NCI-H146 (cell line): ENCODE measurements at places on chromosomes 4 and X.
A peak's percentile ranks its signal among the peaks of the same experiment; 100 is the strongest.

- DNase-seq = no peak
These were observed at the start of gene PTTG2 for GRCh38 chr4:37960098-37960497. TSS of gene PTTG2 (plus strand) at chr4:37960398. CDS start at chr4:37960435, 37 bp downstream.

- DNase-seq = no peak
These were observed 20.6 kb downstream of the SH3D19 start for GRCh38 chr4:151304755-151305154.

- DNase-seq = no peak
These were observed 1.4 kb upstream of the UGT2B4 start for GRCh38 chr4:69497076-69497475.

GRCh38 chrX:67730296-67730695 is 186.5 kb downstream of the AR start:
- DNase-seq = no peak

DNA sequence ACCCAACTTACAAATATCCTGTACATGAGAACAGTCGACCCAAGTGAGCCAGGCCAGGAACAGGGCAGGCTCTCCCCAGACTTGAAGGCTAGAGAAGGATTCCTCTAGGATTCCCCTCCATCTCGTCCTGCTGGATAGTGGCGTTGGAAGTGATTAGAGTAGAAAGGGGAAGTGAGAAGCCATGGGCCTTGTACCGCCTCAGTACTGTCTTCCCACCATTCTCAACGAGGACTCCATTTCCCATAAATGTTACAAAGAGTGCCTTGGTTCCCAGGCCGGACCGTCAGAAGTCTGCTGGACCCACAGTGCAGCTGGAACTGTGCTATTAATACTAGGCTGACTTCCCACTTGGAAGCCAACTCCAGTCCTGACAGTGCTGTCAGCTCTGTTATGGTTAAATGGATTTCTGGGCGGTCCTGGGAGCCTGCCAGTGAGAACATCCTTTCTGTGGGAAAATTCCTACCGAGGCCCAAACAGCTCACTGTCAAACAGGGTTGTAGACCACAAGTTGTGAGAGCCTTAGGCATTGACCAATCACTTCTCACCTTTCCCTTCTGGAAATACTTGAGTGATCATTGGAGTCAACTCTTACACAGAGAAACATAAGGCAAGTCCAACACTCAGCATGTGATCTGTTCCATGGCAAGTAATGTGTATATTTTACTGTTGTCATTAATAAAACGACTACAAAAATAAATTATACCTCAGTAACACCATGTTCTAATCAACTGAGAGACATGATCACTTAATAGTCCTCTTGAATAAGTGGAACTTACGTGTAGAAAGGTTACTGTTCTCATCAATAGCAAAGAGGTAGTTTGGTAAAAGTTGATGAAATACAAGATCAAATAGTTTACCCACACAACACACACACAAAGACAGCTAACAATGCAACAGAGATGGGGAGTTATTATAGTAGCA is 58.4 kb downstream of the AMELX start:
- no peak for DNase-seq

DNA sequence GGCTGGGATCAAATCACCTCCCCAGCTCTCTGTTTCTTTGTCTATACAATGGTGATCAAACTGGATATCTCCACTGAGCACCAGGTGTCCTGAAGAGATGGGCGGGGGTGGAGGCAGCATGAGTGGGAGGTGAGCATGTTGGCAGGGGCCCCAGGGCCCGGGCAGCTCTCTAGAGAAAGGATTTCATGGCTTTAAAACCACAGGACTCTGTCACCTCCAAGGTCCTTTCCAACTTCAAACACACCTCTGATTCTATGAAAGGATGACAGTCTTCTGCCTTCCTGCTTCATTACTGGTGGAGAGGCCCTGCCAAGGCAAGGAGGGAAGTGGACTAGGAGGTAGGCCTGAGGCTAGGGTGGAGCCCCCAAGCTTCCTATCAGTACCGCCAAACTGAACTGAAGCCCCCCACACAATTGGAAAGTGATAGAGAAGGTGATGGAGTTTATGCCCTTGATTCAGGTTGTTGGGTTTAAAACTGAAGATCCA is 38.6 kb downstream of the TRIM2 start:
- DNase-seq = peak; percentile 10

GRCh38 chrX:148930206-148930729 is 429.9 kb downstream of the AFF2 start:
- no peak for DNase-seq

DNA sequence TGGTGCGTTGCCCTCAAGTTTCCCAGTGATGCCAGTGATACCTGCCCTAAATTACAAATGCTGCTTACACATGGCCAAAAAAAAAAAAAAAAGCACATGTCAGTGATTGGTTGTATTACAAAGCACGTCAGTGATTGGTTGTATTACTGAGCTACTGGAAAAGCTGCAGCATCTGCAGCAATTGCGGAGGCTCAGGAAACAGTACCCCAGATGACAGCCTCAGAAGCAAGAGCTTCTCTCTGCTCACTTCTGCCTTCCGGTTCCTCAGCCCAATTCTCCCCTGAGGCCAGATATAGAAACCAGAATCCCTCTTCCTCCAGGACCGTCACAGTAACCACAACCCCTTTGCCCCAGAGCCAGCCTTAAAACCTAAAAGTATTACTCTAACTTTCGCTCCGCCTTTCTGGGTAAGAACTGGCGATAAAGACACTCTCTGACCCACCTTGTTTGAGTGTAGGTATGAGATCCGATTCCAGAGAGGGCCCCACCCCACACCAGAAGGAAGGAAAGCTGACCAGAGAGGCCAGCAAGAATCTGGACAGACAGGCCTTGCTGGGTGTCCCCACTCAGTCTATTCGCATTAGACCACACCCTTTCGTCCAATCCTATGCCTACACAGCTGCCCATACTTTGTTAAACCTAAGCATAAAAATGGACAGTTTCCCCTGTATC is 85.0 kb upstream of the SORBS2 start:
- DNase-seq = no peak

DNA sequence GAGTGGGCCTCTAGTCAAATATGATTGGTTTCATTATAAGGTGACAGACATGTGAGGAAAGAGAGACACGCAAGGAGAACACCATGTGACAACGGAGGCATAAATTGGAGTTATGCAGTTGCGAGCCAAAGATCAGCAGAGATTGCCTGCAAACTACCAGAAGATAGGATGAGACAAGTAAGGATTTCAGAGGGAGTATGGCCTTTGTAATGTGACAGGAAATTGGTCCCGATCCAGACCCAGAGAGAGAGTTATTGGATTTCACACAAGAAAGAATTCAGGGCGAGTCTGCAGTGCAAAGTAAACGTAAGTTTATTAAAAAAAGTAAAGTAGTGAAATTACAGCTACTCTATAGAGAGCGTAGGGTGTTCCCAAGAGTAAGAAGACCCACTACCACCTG is 35.7 kb upstream of the NDST4 start:
- no peak for DNase-seq

GRCh38 chr4:186471441-186471840 is 83.9 kb downstream of the MTNR1A start:
- DNase-seq = no peak

- DNase-seq = no peak
These were observed 24.7 kb downstream of the RAB33A start for GRCh38 chrX:130196466-130196865.

- DNase-seq = no peak
These were observed 88.2 kb upstream of the TECRL start for GRCh38 chr4:64497491-64497890.

- peak; percentile 14 for DNase-seq
These were observed 334 bp upstream of the POU4F2 start for GRCh38 chr4:146638333-146638785.

- no peak for DNase-seq
These were observed 95.5 kb downstream of the ZNF827 start for GRCh38 chr4:145843148-145843547.

GRCh38 chrX:29471829-29472228 is 743.5 kb upstream of the MAGEB2 start:
- DNase-seq = no peak

- no peak for DNase-seq
These were observed 8.0 kb downstream of the APLN start for GRCh38 chrX:129646566-129647417.

- no peak for DNase-seq
These were observed 21.9 kb downstream of the IL15 start for GRCh38 chr4:141658309-141658708.

DNA sequence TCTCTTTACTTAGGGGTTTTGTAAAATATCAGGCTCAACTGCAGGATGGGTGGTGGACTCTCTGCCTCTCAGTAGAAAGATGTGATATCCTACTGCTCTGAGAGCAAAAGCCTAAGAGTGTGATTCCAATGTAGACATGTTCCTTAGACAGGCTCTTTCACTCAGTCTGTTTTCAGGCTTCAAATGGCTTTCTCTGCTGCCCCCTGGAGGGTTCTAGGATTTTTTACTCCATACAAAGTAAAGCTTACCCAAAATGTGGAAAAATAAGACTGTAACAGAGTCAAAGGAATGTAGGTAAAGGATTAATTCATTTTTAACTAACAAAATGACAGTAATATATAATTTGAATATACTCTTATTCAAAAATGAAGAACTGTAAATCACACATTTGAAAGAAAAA is 32.1 kb downstream of the ZGRF1 start:
- DNase-seq = peak; percentile 15

- DNase-seq = no peak
These were observed 28.9 kb downstream of the PDK3 start for GRCh38 chrX:24493740-24494581.

DNA sequence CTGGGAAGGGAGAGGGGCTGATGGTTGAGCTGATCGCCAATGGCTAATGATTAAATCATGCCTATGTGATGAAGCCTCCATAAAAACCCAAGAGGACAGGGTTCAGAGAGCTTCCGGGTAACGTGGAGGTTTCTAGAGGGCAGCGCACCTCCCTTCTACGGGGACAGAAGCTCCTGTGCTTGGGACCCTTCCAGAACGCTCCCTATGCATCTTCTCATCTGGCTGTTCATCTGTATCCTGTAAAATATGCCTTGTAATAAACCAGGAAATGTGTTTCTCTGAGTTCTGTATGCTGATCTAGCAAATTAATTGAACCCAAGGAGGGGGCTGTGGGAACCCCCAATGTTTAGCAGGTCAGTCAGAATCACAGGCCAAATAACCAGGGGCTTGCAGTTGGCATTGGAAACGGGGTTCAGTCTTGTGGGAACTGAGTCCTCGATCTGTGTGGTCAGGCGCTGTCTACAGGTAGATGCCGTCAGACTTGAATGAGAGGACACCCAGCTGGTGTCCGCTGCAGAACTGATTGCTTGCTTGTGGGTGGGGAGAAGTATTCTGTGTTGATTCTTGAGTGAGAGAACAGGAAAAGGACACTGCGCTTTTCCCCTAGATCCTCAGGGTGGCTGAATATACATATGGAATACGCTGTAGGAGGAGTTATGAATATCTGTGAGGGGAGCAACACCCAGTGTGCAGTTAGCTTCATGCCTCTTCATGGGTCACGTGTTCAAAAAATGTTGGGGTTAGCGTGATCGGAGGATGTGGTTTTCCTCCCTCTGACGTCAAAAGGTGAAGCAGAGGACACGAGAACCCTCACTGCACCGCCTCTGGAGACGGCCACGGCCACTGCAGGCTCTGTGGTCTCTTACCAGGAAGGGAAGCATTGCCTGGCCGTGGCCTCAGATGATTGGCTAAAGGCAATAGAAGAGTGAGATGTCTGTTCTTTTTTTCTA is 29.2 kb downstream of the HTT-AS start:
- DNase-seq = no peak

GRCh38 chrX:19070555-19070994 is 51.7 kb downstream of the ADGRG2 start:
- no peak for DNase-seq

- DNase-seq = no peak
These were observed 265.7 kb downstream of the RAB28 start for GRCh38 chr4:13218326-13218958.

DNA sequence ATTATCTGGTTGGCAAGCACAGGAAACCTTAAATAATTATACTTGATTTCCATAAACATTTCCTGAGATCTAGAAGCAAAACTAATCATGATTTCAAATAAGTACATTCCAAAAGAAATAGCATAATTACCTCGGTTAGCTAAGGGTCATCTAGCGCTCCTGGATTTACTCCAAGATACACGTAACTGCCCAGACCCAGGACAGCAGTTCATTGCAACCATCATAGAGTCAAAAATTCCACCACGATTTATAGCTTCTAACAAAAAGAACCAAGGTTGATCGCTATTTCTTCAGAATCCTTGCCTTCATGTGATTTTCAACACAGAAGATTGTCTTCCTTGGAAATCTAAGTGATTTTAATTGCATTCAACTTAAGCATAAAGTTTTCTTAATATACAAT is 1235.5 kb upstream of the TENM3 start:
- DNase-seq = no peak

DNA sequence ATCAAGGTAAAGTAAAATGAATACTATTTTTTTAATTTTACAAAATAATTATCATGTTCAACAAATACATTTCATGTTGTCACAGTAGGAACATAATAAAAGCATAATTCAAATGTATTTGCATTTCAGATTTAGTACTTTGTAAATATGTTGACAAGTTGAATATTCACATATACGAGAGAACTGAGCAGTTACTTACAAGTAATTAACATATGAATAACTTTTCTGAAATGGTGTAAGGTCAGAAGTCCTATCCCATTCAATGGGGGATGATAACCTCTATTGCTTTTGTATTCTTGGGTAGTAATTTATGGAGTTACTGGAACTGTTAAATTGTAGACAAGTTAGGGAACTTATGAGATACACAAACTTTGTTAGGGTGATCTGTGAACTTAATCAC is 191.1 kb downstream of the COX7B2 start:
- DNase-seq = no peak

- DNase-seq = peak; percentile 3
These were observed 17.0 kb upstream of the AP1AR start for GRCh38 chr4:112214390-112215264.

- DNase-seq = no peak
These were observed 18.6 kb downstream of the ATP8A1 start for GRCh38 chr4:42638321-42638720.

GRCh38 chrX:19810802-19811201 is 76.6 kb downstream of the SH3KBP1 start:
- DNase-seq = no peak

- no peak for DNase-seq
These were observed 228.1 kb downstream of the ADAMTS3 start for GRCh38 chr4:72340803-72341431.

DNA sequence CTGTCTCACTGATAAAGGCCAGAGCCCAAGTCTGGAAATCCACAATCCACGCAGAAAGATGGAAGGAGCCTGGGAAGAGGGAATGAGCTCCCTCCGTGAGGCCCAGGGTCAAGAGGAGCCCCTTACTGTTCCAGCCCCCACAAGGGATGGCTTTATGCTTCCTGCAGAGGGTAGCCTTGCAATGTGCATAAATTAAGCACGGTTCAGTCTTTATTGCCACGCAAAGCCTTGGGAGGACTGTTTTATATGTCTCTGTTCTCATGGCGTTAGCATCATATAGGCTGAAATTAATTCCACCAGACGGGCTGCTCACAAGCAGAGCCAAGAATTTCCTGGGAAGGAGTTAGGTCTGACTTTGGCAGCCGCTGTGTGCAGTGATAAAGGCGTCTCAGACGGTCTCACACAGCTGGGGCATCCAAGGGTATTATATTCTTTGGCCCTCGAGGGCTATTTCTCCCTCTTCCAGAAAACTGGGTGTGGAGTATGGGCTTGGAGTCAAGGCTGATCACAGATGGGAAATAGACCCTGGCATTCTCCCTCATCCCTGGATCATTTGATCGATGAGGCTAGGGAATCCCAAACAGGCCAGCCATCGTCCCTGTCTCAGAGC is 38.5 kb downstream of the CYTL1 start:
- no peak for DNase-seq
